Thyroid gland (tissue), 4 donors: ENCODE measurements at places on chromosomes 16 and 17. TPM values are rescaled to one million over a fixed set of nuclear protein-coding genes. Genes with fewer than 3 reads are reported as not detected.

- H3K27ac ChIP-seq: no peak overlapping the region
- H3K36me3 ChIP-seq: no peaks in the 10 kb centered on the region
- H3K4me3 ChIP-seq: no peak overlapping the region
- DNase-seq: no peak
- H3K4me1 ChIP-seq: peaks cover 24% of the 10 kb centered on the region
Observed at GRCh38 chr17:38794221-38794620, 5.1 kb downstream of the PIP4K2B start.

DNA sequence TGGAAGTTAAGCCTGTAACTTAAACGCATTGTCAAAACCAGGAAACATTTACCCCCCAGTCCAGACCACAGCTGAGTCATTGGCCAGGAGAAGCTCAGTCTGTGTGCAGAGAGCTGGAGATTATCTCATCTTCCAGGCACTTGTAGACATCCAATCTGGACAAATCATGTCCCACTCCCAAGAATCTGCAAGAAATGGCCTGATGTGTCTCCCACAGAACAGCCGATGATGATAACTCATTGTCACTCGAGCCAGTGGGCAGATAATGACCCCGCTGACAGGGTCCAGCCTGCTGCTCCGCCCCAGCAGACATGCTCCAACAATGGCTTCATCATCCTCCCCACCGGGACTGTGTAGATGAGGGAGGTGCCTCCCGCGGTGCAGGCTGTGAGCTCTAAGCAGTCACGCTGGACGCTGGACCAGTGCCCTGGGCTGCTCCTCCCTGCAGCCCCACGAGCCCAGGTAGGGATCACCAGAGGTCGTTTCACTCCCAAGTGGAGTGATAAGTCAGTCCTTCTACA lies 322.5 kb downstream of the C16orf95 start:
- no peak overlapping the region for H3K27ac ChIP-seq
- H3K27me3 ChIP-seq: no peaks in the 10 kb centered on the region
- no peaks in the 10 kb centered on the region for H3K36me3 ChIP-seq
- DNase-seq: no peak
- H3K4me3 ChIP-seq: no peak overlapping the region
- H3K4me1 ChIP-seq: no peaks in the 10 kb centered on the region

DNA sequence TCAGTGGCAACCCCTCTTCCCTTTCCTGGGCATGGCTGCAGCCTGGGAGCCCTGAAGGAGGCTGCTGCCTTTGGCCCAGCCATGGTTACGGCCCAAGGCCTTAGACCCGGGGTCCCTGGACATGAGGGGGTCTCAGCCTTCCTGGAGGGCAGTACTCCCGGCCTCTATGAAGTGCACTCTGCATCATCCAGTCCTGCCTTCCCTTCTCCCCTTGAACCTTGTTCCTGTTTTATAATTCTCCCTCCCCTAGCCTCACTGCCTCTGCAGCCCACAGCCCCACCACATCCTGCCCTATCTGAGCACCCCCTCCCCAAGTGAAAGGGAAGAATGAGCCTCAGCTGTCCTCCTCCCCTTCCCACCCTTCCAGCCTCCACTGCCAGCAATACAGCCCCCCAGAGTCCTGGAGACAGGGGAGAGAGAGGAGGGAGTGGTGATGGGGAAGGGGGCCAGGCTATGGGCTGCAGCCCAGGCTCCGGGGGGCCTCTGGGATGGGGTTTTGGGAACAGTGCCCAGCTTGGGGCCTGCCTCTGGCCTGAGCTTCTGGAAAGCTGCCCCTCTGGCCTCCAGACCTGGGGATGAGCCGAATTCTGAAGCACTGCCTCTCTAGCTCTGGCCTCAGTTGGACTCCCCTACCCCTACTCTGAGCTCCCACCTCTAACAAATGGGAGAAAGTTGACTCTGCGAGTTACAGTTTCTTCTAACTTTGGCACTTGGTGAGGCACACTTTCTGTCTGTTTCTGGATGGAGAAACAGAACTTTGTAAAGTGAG lies 7.6 kb downstream of the CCR7 start:
- no peak for DNase-seq
- peaks cover 31% of the 10 kb centered on the region for H3K4me1 ChIP-seq
- no peaks in the 10 kb centered on the region for H3K27me3 ChIP-seq
- no peak overlapping the region for H3K4me3 ChIP-seq
- no peaks in the 10 kb centered on the region for H3K36me3 ChIP-seq

GRCh38 chr17:81533339-81534141 lies 5.4 kb downstream of the FSCN2 start:
- no peak for DNase-seq
- no peaks in the 10 kb centered on the region for H3K27me3 ChIP-seq
- H3K4me3 ChIP-seq: no peak overlapping the region
- H3K4me1 ChIP-seq: peaks cover 28% of the 10 kb centered on the region
- H3K27ac ChIP-seq: no peak overlapping the region
- no peaks in the 10 kb centered on the region for H3K36me3 ChIP-seq

DNA sequence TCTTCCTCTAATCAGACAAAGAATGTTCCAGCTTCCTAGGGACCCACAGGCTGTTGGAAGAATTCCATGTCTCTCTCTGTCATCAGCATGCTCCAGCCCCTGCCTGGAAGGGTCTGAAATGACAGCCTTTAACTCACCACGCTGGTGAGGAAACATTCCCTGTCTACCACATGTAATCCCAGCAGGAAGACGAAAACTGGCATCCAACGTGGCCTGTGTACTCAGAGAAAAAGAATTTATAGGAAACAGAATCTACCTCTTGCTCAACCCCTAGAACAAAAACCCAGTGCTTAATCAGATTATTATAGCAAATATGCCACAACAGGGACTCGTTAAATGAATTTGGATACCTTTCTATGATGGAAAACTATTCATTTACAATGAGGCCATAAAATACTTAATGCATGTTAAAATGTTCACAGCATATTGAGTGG lies 147.3 kb upstream of the FOXF1 start:
- no peak for DNase-seq
- H3K27ac ChIP-seq: no peak overlapping the region
- no peaks in the 10 kb centered on the region for H3K27me3 ChIP-seq
- H3K36me3 ChIP-seq: no peaks in the 10 kb centered on the region

DNA sequence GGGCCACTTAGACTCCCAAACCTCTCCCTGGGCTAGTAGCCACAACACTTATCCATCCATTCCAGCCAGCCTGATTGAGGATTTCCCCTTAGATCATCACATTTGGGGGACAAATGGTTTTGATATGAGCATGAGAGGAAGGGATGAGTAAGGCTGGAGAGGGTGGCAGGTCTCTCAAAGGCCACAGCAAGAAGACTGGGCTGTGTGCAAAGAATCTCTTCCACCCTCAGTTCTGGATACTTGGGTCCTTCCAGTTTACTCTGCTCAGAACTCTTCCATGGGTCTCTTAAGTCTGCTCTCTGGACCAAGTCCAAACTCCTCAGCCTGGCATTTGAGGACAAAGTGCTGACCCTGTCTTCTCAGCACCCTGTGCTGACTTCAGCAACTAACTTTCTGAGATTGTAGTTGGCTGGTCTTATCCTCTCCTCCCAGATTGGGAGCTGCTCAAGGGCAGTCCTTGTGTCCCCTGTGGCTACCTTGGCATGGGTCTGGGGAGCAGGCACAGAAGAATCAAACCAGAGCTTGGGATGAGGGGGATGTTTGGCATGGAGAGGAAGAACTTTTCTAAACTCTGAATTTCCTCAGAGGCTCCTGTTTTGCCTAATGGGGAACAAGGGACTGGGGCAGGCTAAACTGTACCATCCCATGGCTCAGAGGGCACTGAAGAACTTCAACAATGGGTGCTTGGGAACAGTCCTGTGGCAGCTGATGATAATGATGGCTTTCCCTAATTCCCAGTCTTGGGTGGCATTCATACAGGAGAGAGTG lies 3.1 kb upstream of the NFATC3 start:
- no peak overlapping the region for H3K4me3 ChIP-seq
- peak overlapping the region; percentile 90 for H3K27ac ChIP-seq
- DNase-seq: peak; percentile 88
- peaks cover 62% of the 10 kb centered on the region for H3K4me1 ChIP-seq
- H3K36me3 ChIP-seq: no peaks in the 10 kb centered on the region

DNA sequence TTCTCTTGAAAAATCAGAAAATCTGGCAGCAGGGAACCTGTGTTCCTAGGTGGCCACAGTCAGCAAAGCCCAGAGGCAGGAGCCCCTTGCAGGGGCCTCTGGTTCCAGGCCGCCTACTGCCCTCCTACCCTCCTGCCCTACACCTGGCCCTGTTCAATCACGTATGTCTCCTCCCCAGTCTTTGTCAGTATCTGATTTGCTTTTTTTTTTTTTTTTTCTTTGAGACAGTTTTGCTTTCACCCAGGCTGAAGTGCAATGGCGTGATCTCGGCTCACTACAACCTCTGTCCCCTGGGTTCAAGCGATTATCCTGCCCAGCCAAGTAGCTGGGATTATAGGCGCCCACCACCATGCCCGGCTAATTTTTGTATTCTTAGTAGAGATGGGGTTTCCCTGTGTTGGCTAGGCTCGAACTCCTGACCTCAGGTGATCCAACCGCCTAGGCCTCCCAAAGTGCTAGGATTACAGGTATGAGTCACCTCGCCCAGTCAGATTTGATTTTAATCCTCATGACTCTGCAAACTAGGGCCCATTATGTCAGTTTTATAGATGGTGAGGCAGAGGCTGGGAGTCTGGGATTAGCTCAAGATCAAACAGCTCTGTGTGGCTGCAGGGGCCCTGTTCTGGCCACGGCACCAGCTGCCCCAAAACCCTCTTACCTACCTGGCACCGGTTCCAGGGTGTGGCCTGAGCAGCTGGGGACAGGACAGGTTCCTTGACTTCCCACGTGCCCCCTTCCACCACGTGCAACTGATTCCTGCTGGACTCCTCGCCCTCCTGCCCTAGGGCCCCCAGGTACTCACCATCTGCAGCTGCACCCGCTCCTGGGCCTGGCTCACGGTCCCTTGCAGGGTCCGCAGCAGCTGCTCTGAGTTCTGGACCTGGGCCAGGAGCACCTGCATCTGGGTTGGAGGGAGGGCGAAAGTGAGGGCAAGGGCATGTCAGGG lies 14.7 kb downstream of the RABEP2 start:
- H3K27ac ChIP-seq: no peak overlapping the region
- H3K4me3 ChIP-seq: no peak overlapping the region
- H3K36me3 ChIP-seq: peaks cover 8% of the 10 kb centered on the region
- no peak for DNase-seq
- H3K4me1 ChIP-seq: no peaks in the 10 kb centered on the region

DNA sequence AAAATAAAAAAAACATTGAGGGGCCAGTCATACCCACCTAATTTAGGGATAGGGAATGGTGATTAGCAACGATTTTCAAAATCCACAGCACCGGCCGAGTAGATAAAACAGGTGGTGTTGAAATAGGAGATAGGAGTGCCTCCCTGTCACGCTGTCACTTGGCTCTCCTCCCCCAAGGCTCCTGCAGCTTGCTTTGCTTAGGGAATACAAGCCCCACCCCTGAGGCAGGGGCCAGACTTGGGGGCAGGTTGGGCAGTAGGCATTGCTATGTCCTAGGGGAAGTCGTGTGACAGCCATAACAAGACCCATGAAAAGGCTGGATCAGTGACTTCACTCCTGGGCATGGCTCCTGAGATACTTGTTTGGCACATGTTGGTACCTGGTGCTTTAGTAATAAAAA lies 25.8 kb downstream of the POLR2A start:
- H3K27me3 ChIP-seq: no peaks in the 10 kb centered on the region
- H3K4me1 ChIP-seq: no peaks in the 10 kb centered on the region
- peaks cover 91% of the 10 kb centered on the region for H3K36me3 ChIP-seq
- no peak for DNase-seq
- H3K27ac ChIP-seq: no peak overlapping the region
- no peak overlapping the region for H3K4me3 ChIP-seq

GRCh38 chr16:49504626-49505025 lies 131.0 kb downstream of the C16orf78 start:
- H3K4me3 ChIP-seq: no peak overlapping the region
- no peaks in the 10 kb centered on the region for H3K4me1 ChIP-seq
- no peaks in the 10 kb centered on the region for H3K36me3 ChIP-seq
- no peak for DNase-seq
- H3K27me3 ChIP-seq: no peaks in the 10 kb centered on the region

- no peak overlapping the region for H3K4me3 ChIP-seq
- peak overlapping the region; percentile 87 for H3K27ac ChIP-seq
- no peaks in the 10 kb centered on the region for H3K36me3 ChIP-seq
- peaks cover 25% of the 10 kb centered on the region for H3K4me1 ChIP-seq
Observed at GRCh38 chr16:26598061-26598460, 468.7 kb upstream of the C16orf82 start.

- H3K4me3 ChIP-seq: peak within 1 kb of the TSS; percentile 6
- H3K4me1 ChIP-seq: no peaks in the 10 kb centered on the region
- DNase-seq: peak; percentile 91
Observed at GRCh38 chr17:15341385-15341849, at the start of gene TEKT3. TEKT3 (minus strand) TSS chr17:15341597; CDS start chr17:15331585, 10,012 bp downstream.

DNA sequence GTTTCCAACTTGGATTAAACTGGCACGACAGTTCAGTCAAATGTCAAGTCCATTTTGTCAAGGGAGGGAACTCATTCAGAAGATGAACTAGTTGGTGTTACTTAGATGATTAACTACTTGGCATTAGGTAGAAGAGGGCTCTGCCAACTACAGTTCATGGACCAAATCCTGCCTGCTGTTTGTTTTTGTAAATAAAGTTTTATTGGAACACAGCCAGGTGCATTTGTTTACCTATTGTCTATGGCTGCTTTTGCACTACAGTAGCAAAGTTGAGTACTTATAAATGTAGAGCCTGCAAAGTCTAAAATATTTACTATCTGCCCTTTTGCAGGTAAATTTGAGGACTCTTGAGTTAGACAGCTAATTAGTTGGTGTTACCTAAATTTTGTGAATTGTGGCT lies 410.0 kb downstream of the MAF start:
- no peak for DNase-seq
- H3K4me3 ChIP-seq: no peak overlapping the region
- no peaks in the 10 kb centered on the region for H3K36me3 ChIP-seq
- H3K27ac ChIP-seq: no peak overlapping the region

GRCh38 chr17:29664743-29665480 lies 42.2 kb upstream of the CORO6 start:
- H3K27me3 ChIP-seq: no peaks in the 10 kb centered on the region
- H3K36me3 ChIP-seq: peaks cover 11% of the 10 kb centered on the region

DNA sequence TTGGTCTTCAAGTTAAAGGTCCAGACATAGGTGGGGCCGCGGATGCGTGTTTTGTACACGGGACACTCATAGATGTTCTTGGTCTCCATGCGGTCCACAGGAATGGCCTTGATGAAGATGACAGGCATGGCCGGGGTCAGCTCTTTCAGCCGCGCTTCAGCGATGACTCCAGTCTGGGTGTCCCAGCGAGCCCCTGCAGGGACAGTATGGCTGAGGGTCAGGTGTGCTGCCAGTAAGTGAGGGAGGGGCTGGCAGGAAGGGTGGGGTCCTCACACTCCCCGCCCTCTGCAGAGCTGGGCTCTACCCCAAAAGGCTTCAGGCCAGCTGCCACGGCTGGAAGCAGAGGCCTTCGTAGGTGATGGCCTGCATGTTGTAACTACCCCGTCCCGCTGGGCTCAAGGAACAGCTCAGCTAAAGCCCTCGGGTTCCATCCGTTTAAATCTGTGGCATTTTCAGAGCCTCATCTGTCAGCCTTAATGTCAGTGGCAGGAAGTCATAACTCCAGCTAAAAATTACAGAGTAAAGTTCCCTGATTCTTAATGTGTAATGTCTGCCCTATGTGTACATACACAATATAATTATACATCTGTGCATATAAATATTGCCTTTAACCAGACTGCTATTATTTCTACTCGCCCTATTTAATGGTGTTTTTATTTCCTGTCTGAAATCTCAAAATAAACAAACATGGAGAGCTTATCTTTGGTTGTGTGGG lies 45.7 kb downstream of the PGS1 start:
- H3K4me1 ChIP-seq: no peaks in the 10 kb centered on the region
- H3K27me3 ChIP-seq: no peaks in the 10 kb centered on the region
- peaks cover 36% of the 10 kb centered on the region for H3K36me3 ChIP-seq
- no peak overlapping the region for H3K4me3 ChIP-seq
- no peak for DNase-seq
- H3K27ac ChIP-seq: no peak overlapping the region

KRTAP1-3 gene
- total RNA-seq: not detected
